ENCODE measurements at places on chromosomes 6 and 20. TPM values are rescaled to one million over a fixed set of nuclear protein-coding genes. Genes with fewer than 3 reads are reported as not detected.

ZSCAN26 gene
- 23.4 TPM for total RNA-seq

CCDC170 gene
- total RNA-seq, result 0.32 TPM

LRRN4 gene
- not detected for total RNA-seq

CASS4 gene
- total RNA-seq, result 8.1 TPM

DNA sequence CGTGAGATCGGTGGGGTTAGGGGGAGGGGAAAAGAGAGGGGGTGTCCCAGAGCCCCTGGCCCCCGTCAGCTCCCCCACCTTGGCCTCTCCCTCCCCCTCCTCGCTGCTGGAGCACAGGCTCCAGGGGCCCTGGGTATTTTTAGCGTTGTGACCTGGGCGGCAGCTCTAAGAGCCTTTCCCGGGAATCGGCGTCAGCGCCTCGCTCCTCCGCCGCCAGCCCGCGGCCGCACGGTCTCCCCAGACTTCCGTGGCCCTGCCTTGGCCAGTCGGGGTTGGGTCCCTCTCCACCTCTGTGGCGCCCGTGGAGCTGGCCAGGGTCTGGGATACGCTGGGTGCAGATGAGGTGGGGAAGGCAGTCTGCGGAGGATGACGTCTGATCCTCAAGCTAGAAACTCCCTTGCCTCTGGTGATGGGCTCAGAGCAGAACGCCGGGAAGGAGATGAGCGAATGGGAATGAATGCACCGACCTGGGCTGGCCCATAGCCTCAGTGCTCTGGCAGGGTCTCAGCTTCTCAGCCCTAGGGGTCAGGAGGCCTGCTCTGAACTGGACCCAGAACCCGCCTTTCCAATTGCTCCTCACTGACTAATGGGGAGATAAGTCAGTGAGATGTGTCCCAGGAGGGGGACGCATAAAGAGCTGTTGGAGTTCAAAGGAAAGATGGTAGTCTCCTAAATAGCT, 883 bp upstream of the DBNDD2 start:
- H3K27me3 ChIP-seq, result no peaks in the 10 kb centered on the region
- peak overlapping the region; percentile 99 for H3K27ac ChIP-seq
- peaks cover 42% of the 10 kb centered on the region for H3K4me1 ChIP-seq

DNA sequence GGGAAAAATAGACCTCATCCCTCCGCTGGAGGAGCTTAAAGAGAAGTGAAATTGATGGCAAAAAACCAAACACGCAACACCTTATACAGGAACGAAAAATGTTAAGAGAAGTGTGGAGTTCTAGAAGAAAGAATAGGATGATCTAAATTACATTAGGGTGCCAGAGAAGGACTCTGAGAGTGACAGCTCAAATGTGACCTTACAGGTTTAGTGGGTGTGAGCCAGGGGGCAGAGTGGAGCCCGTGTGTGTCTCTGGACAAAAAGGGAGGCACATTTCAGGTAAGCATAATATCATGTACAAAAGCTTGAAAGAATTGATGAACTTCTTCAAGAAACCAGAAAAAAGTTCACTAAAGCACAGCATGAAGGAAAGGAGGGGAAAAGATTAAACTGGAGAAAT, 20.8 kb downstream of the HLA-DRA start:
- no peaks in the 10 kb centered on the region for H3K4me1 ChIP-seq
- H3K27me3 ChIP-seq, result no peaks in the 10 kb centered on the region
- no peaks in the 10 kb centered on the region for H3K36me3 ChIP-seq

DNA sequence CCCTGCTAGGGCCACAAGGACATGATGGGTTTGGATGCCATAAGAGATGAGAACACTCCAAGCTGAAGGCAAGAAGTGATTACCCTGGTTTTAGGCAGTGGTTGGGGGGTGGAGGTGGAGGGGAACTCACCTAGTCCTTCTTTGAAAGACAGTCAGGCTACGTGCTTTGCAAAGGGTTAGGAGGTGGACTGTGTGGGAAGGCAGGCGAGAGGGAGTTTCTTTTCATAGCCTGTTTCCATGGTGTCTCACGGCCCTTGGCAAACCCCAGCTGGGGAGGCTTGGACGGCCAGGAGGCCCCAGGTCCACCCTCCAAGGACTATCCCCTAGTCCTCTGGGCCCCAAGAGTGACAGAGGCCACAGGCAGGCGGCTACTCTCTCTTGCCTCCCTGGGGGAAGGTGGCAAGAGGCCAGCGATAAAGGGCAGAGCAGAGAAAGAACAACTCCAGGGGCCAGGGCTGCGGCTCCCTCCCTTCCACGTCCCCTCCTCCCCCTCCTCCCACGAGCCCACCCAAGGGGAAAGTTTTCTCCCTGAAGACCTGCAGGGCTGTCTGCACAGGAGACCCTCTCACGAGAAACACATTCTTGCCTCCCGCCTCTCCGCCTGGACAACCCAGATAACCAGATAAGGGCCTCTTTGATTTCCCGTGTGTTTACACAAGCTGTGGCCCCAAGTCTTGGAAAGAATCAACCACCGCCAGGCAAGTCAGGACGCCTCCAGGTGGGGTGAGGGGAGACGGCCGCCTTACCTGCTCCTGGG, 74.4 kb downstream of the NOL4L start:
- H3K4me3 ChIP-seq, result no peak overlapping the region
- no peak overlapping the region for H3K27ac ChIP-seq
- no peaks in the 10 kb centered on the region for H3K36me3 ChIP-seq
- no peak for DNase-seq
- no peaks in the 10 kb centered on the region for H3K27me3 ChIP-seq
- no peaks in the 10 kb centered on the region for H3K4me1 ChIP-seq

Data from esophagus muscularis mucosa (tissue), 4 donors.